GM13976 (cell line): ENCODE measurements at places on chromosomes 12 and 14.
A peak's percentile ranks its signal among the peaks of the same experiment; 100 is the strongest.

DNA sequence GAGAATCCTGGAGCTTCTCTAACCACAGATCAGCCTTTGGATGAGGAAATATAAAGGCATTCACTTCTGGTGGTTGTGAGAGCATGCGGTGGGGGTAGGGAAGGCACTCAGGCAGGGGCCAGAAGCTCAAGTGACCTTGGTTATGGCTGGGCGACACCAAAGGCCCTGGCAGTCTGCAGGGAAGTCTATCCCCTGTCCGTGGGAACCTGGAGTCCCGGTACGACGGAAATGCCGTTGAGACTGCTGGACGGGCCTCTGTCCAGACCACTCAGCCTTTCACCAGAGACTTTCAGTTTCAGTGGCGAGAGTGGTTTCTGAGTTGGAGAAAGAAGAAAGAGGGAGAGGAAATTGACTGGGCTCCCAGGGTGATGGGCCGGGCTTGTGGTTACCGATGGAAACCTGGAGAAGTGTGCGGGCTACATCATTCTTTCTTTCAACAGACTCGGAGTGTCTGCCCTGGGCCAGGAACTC, 20.9 kb downstream of the ISCA2 start:
- DNase-seq = no peak

- peak; percentile 67 for DNase-seq
Measured at GRCh38 chr12:6662602-6662905, 365 bp downstream of the ING4 start.

GRCh38 chr12:5012337-5012736, 31.3 kb upstream of the KCNA5 start:
- no peak for DNase-seq

DNA sequence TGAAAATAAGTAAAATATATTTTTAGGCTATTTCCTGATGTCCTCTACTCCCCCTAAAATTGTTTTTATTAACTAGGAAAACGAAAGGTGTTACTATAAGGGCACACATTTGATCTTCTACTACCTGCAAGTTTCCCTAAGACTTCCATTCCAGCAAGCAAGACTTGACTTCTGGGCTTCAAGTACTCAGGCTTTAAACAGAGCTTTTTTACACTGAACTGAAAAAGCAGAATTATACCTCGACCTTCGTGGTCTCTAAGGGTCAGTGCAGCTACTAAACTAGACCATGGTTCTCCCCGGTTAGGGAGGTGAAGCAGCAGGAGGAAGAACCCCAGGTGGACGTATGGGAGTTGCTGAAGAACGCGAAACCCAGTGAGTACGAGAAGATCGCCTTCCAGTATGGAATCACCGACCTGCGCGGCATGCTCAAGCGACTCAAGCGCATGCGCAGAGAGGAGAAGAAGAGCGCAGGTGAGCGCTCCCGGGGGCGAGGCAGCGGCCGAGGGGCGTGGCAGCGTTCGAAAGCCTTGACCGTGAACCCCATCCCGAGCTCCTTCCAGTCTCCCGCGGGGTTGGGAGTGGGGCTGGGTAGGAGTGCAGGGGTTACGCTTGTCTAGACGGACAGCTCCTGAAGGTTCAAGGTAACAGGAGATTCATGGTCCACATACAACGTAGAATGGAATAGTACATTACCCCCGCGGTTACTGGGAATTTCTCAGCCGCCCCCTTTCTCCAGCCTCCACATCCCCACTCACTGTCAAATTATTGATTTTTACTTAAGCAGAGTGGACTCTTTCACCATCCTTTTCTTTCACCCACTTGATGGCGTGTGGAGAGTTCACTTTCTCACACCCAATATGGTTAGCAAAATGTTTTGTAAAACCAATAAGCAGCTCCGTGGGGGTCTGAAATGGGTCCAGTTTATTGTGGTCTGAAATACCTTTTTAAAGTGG, 47.6 kb downstream of the MYBPC1 start:
- peak; percentile 8 for DNase-seq

GRCh38 chr12:46267825-46268582, 839 bp downstream of the SLC38A1 start:
- DNase-seq = peak; percentile 38

GRCh38 chr12:32448586-32448985, 49.2 kb downstream of the FGD4 start:
- DNase-seq = no peak

GRCh38 chr12:56338308-56339157, at the start of gene IL23A:
TSS of gene IL23A (plus strand) at chr12:56338884. CDS start at chr12:56339045, 161 bp downstream.
- DNase-seq = peak; percentile 75

GRCh38 chr12:67442896-67443295, 173.7 kb downstream of the CAND1 start:
- no peak for DNase-seq

DNA sequence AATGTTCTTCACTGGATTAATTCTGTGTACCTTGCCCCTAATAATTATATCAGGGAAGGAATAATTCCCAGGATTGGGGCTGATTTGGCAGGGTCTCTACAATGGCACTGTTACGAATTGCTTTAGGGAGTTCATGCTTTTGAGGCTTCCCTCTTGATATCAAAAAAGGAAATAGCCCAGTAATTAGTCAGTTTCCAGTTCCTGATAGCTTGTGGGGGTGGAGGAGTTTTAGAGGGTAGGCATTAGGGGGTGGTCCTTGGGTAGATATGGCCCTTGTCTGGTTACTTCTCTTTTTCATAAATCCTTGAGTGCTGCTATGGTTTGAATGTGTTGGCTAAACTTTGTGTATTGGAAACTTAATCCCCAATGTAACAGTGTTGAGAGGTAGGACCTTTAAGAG, 6.1 kb upstream of the SRSF5 start:
- no peak for DNase-seq

DNA sequence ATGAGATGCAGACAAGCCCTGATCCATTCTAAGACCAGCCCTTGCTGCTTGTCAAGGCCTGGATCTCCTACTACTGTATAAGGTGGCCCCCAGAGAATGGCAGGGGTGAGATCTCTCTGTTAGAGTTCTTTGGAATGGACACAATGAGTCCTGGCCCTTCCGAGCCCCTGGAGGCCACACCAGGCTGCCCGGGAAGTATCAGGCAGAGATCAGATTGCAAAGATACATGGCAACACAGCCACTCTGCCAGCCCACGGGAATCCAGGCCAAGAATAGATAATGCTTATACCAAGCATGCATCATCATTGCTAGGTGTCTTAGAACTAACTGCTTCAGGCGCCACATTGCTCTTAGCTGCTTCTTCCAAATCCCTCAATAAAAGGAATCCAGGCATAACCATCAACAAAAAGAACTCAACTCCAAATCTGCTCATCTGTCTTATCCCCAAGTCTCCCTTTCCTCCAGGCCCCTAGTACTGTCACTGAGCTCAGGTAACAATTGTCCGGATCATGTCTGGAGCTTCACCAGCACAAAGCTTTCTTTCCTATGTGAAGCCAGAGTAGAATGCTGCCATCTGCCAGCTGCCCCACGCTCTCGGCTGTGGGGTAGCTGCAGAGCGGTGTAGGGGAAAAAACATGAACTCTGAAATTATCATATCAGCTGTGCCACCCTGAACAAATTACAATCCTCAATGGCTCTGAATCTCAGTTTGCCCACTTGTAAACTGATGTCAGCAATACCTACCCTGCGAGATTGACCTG, 5.5 kb upstream of the VASH1 start:
- DNase-seq = peak; percentile 3

DNA sequence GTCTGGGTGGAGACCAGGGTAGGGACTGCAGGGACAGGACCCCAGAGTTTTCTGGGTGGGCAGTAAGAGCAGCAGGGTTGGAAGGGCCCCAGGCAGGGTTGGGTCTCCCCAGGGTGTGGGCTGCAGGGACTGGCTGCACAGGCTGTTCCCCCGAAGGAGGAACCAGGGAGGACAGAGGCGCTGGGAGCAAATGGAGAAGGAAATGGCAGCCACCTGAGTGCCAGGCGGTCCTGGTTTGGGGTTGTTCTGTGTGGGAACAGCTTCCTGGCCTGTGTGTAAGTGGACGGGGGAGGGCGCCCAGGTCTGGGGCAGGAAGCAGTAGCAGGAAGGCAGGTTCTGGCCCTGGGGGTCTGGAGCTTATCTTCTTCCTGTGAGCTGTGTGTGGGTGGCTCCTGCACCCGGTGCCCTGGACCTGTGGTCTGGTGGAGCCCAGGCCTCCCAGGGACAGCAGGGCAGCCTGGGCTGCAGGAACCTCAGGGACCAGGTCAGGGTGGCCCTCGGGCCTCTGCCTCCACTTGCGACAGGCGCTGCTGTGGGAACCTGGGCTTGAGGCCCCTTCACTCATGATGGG, 372.8 kb downstream of the TMEM121 start:
- DNase-seq = peak; percentile 2

- DNase-seq = no peak
Measured at GRCh38 chr12:42070036-42070435, 74.6 kb downstream of the GXYLT1 start.

GRCh38 chr12:45553204-45553603, 176.3 kb upstream of the ARID2 start:
- DNase-seq = no peak

- no peak for DNase-seq
Measured at GRCh38 chr12:118101051-118101450, 2.8 kb downstream of the VSIG10 start.

GRCh38 chr12:100987552-100988521, 193.3 kb downstream of the ANO4 start:
- DNase-seq = peak; percentile 37

DNA sequence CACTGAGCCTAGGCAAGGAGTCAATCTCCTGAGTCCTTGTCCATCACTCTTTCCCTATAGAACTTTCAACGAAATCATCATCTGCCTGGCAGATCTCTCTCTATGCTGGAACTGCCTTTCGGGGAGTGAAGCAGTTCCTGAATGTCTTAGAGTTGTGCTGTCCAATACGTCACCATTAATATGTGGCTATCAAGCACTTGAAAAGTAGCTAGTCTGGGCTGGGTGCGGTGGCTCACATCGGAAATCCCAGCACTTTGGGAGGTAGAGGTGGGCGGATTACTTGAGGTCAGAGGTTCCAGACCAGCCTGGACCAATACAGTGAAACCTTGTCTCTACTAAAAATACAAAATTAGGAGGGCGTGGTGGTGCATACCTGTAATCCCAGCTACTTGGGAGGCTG, 35.1 kb downstream of the NRDE2 start:
- DNase-seq = no peak

GRCh38 chr12:111692575-111693210, 6.8 kb downstream of the ACAD10 start:
- DNase-seq = peak; percentile 21

GRCh38 chr12:113129664-113130456, 5.7 kb downstream of the RASAL1 start:
- no peak for DNase-seq

DNA sequence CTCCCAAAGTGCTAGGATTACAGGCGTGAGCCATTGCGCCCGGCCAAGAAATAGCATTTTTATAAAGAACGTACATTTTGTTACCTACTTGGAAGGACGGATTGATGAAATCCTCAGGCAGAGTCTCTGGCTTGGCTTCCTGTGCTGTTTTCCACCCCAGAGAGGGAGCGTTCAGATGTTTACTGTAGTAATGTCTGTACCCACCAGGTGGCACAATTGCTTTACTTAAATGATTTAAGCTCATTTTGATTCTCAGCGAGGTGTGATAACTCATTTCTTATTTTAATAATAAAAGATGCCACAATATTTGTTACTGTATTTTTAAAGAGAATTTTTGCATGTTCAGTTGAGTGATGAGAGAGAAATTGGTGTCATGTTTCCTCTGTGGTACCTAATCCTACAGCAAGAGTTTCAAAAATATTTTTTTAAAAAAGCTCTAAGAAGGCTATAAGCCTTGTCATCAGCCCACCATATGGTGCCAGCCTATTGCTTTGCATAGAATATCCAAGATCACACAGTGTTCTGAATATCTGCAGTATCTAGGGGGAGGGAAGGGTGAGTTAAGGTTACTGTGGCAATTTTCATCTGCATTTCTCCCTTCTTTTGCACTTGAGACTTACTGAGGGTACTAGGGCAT, 82.6 kb upstream of the TRAF3 start:
- peak; percentile 66 for DNase-seq

GRCh38 chr12:81255947-81256346, 178.1 kb downstream of the ACSS3 start:
- no peak for DNase-seq

- no peak for DNase-seq
Measured at GRCh38 chr14:100066962-100067361, 1.7 kb downstream of the EVL start.

- no peak for DNase-seq
Measured at GRCh38 chr14:50051106-50051505, 65.3 kb downstream of the VCPKMT start.

GRCh38 chr14:42715316-42715715, 1108.6 kb downstream of the LRFN5 start:
- no peak for DNase-seq

DNA sequence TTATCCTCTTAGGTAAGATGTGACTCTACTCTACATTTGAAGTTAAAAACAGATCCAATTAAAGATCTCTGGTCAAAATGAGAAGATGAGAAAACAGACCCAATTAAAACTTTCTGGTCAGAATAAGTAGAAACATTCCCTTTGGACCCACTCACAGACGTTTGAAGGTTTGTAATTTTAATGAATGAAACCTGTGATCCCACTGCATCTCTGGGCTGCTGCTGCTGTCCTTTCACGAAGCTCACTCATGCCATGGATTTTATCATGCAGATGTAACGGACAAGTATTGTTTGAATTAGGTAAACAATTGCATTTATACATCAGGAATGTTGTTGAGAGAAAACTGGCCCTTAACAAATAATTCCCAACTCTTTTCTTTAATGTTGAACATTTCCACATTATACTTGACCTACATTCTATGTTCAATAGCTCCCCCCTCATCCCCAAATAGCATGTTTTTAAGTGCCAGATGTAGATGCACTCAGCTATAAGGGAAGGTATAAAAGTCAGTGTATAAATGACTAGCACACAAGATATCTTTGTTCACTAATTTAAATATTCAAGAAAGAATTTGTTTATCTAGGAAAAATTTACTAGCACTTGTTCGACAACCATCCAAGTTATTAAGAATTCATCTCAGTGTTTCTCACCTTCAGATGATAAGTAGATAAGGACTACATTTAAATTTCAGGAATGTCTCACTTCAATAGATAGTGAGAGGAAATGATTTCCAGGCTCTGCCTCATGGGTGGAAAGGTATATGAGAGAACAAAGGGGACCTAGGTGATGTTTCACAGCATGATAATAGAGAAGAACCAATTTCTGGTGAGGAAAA, 202.3 kb upstream of the LMNTD1 start:
- DNase-seq = no peak

DNA sequence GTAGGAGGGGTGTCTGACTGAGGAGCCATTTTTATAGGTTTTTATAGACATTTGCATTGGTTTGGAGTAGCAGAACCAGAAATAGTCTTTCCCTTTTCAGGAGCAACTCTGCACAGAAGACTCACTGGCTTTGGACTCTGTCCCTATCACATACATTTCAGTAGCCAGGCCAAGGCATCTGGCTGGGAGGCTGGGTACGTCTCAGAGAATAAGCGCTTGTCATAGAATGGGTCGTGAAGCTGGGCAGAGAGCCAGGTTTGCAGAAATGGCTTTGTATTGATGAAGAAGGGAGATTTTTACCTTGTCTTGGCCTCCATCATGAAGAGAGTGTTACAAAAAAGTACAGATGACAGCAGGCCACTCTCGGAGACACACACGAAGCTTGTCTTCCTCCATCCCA, 98.6 kb downstream of the CACNA1C start:
- DNase-seq = no peak
